ENCODE measurements at places on chromosomes 5 and 9.

DNA sequence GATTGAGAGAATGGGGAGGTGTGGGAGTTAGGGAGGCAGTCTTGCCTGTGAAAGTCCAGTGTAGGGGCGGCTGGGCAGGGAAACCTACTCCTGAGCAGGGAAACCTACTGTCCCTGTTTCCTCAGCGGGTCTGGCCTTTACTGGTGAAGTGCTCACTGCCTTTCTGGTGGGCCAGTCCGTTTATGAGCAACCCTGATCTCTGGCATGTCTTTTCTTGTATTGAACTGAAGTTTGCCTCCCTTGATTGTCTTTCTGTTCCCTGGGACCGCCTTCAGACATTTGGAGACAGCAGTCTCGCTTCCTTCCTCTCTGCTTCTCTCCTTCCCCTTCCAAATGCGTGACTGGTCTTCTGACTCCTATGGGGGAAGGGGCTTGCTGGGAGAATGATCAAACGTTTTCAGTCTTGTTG, 2.9 kb downstream of the SNX18 start:
- no peak for DNase-seq

GRCh38 chr5:131994533-131995226, 16.8 kb downstream of the ACSL6 start:
- no peak for DNase-seq

DNA sequence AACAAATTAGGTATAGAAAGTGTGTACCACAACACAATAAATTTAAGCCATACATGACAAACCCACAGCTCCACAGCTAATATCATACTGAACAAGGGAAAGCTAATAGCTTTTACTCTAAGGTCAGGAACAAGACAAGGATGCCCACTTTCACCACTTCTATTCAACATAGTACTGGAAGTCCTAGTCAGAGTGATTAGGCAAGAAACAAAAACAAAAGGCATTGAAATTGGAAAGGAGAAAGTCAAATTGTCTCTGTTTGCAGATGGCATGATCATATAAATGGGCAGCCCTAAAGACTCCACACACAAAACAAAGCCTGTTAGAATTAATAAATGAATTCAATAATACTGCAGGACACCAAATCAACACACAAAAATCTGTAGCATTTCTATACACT, 548.8 kb downstream of the CTNND2 start:
- DNase-seq = no peak

- no peak for DNase-seq
Measured at GRCh38 chr5:42526179-42526578, 102.9 kb downstream of the GHR start.

DNA sequence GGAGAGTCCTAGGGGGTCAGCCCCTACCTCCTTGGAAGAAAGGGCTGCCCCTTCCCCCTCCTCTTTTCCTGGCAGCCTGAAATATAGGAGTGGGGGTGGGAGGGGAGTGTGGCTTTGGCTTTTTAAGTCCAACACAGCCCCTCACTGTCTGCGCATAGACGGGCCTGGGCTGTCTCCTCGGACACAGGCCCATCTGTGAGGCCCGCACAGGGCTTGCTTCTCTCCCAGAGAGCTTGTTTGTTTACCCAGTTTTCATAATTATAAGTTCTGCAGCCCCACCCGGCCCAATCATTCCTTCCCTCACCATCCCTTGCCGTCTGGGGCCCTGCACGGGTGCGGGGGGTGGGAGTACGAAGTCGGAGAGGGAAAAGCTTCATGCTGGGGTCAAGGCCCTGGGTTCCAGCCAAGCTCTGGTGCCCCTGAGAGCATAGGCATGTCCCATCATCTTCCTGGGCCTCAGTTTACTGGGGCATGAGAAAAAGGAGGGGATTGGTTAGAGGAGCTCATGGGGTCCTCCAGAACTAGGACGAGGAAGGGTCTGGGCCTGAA, 54.0 kb upstream of the STXBP1 start:
- no peak for DNase-seq

GRCh38 chr5:115453391-115454095, 91.0 kb downstream of the FEM1C start:
- DNase-seq = no peak

- DNase-seq = no peak
Measured at GRCh38 chr5:139740138-139740991, 55.2 kb upstream of the PSD2 start.

DNA sequence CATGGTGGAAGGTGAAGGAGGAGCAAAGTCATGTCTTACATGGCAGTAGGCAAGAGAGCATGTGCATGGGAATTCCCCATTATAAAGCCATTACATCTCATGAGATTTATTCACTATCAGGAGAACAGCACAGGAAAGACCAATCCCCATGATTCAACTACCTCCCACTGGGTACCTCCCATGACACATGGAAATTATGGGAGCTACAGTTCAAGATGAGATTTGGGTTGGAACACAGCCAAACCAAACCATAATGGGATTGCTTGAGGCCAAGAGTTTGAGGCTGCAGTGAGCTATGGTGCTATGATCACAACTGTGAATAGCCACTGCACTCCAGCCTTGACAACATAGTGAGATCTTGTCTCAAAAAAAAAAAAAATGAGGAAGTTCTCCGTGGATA, 581.8 kb downstream of the TAF11L14 start:
- no peak for DNase-seq

- DNase-seq = no peak
Measured at GRCh38 chr5:101136454-101136853, 233.4 kb upstream of the ST8SIA4 start.

- no peak for DNase-seq
Measured at GRCh38 chr5:171367424-171368370, 20.0 kb upstream of the NPM1 start.

GRCh38 chr9:99224445-99224844, 2.4 kb downstream of the SEC61B start:
- no peak for DNase-seq

DNA sequence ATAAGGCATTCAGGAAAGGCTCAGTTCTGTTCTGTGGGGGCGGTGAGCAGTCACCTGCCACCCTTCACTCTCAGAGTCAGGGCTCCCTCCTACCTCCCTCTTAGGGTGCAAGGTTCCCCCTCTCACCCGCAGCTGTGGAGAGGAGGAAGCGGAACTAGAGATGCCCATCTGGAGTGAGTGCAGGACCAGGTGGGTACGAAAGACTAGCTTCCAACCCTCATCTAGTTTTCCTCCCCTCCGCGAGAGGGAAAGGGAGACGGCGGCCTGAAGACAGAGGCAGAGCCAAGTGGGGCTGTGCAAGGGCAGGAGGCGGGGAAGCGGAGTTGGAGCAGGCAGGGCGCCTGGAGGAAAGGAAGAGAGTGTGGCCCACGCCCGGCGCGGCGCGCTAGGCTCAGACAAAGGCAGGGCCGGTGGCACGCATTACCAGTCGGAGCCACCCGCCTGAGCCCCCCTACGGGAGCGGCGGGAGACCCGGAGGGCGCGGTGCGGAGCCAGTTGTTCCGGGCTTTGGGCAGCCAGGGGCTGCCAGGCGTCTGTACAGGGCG, 7.3 kb downstream of the PRR7 start:
- DNase-seq = no peak

DNA sequence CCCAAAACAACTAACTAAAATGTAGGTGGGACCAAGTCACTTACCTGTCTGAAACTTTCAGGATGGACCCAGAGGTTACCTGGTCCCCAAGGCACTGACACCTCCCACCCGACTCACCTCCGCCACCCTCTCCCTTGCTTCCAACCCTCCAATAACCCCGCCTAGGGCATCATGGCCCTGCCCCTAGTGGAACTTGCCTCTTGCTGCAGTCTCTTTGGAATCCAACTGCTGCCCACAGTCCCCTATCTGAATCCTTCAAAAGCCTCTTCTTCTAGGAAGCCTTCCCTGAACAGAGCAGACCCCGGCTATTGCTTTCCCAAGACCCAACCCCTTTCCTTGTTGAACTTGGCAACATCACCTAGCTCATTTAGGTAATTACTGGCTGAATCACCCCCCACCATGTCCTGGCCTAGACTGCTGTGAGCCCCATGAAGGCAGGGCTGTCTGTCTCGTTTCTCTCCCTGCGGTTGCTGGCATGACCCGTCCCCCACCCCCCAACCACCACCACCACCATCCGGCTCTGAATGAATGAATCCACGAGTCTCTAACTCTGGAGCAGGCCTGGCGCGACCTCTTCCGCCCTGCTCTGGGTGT, 9.4 kb downstream of the CRB2 start:
- DNase-seq = no peak

DNA sequence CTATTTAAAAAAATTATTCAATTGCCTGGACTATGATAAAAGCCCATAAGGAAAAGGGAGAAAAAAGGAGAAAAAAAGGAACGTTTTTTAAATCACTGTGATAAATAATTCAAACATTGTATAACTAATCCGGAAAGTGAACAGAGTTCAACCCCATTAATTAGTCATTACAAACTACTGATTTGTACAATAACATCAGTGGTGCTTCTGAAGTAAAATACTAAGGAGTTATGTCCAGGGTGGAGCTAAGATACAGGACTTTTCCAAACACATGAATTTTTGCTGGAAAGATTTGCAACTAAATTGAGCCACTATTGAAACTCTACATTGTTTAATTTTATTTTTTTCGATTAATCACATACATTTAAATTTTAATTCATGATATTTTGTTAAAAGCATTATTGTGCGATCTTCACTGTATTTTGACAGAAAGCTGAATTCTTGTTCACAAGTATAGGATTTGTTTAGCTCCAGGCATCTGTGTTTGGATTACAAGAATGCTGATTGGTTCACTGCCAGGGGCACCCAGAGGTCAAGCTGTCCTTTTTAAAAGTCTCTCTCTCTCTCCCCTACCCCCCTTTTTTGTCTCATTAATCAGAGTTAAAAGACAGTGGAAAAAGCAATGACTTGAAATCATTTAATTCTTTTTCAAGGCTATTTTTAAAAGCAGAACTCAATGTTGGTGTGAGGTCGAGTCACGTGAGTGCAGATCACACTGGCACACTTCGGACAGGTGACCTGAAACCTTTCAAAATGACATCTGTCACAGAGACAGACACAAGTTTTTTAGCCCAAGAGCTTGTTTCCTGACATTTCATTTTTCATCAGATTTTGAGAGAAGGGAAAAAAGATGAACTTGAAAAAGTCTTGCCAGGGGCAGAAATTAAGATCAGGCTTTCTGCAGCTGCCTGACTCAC, 387.3 kb downstream of the NR2F1-AS1 start:
- DNase-seq = no peak

DNA sequence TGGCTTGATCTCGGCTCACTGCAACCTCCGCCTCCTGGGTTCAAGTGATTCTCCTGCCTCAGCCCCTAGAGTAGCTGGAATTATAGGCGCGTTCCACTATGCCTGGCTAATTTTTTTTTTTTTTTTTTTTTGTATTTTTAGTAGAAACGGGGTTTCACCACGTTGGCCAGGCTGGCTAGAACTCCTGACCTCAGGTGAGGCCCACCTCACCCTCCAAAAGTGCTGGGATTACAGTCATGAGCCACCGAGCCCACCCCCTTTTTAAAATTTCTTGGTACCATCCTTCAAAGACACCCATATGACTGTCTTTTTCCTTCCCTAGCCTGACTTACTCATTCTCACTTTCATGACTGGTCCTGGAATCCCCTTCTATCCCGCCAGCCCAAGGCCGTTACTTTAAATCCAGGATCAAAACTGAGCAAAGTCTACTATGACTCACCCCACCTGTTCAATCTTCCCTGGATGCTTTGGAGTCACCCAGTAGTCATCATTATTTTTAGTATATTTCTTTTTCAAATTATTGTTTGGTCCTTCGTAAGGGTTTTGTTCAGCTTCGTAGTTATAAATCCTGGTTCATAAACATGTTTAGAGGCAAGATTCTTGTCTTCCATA, 1.2 kb upstream of the TBCA start:
- no peak for DNase-seq

DNA sequence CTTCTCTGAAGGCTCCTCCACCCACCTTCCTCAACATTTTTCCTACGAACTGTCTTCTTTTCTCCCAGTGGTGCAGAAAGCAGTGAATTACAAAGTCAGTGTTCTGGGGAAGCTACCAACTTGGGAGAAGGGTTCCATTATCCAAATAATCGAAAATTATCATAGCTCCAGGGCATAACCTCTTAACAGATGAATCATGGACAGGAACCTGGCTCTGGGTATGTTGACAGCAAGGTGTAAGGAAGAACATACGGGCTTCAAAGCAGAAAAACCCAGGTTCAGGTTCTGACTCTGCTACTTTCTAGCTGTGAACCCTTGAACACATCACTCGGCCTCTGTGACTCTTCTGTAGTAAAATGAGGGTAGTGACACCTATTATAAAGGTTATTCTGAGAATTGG, 351.3 kb downstream of the ENC1 start:
- DNase-seq = no peak

GRCh38 chr9:14678776-14679175, 14.5 kb downstream of the ZDHHC21 start:
- DNase-seq = no peak

GRCh38 chr5:90022002-90022710, 387.4 kb downstream of the CETN3 start:
- DNase-seq = no peak

- DNase-seq = no peak
Measured at GRCh38 chr5:74209571-74209970, 431.0 kb downstream of the ENC1 start.

DNA sequence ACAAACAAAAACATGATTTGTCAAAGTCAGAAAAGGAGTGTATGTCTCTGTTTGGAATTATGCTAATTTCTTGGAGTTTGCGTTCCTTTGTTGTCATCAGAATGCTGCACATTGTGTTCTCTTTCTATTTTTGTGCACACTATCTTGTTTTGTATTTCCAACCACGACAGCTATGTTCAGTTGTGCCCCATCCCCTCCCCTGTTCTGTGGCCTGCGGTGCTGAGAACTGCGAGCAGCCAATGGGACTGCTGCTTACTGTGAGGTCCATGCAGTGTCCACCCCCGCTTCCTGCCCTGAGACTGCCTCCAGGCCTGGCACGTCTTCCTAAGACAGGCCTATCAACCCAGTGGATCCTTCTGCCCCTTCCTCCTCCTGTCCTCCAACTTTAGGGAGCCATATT, 76.8 kb downstream of the PALM2AKAP2 start:
- no peak for DNase-seq

- no peak for DNase-seq
Measured at GRCh38 chr5:145980259-145980658, 43.9 kb downstream of the SH3RF2 start.

- DNase-seq = no peak
Measured at GRCh38 chr9:104386013-104386412, 118.0 kb upstream of the OR13F1 start.

DNA sequence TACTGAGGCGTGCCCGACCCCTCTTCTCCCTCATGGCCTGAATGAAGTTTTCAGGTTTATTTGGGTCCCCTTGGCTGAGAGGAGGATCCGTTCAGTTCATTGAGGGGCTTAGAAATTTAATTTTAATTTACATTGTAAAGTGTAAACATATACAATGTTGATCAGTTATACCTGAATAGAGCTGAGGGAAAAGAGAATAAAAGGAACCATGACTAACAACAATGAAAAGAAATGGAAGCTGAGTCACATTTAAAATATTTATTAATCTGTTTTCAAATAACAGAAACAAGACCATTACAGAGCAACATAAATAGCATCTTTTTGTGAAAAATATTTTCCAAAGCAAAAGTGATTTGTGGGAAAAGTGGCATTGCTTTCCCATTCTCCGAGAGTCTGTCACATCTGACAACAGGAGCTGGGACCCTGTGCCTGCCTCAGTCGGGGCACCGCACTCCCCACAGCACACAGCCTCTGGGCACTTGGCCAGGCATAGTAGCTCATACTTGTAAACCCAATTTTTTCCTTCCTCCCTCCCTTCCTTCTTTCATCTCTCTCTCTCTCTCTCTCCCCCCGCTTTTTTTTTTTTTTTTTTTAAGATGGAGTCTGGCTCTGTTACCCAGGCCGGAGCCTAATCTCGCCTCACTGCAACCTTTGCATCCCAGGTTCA, 28.7 kb downstream of the PROP1 start:
- no peak for DNase-seq

- no peak for DNase-seq
Measured at GRCh38 chr9:21795483-21795882, 7.0 kb upstream of the MTAP start.

Data from activated naive CD4-positive, alpha-beta T cell treated with anti-CD3 and anti-CD28 coated beads, Interleukin-2, amount 50 U/mL, for 72 hours (primary cell).